Activated CD4-positive, alpha-beta T cell treated with anti-CD3 and anti-CD28 coated beads, Interleukin-2, amount 50 U/mL, for 4 hours (primary cell): ENCODE measurements at places on chromosomes 11 and 22.

GRCh38 chr11:46970913-46971625, 34.5 kb downstream of the CSTPP1 start:
- no peak for DNase-seq

DNA sequence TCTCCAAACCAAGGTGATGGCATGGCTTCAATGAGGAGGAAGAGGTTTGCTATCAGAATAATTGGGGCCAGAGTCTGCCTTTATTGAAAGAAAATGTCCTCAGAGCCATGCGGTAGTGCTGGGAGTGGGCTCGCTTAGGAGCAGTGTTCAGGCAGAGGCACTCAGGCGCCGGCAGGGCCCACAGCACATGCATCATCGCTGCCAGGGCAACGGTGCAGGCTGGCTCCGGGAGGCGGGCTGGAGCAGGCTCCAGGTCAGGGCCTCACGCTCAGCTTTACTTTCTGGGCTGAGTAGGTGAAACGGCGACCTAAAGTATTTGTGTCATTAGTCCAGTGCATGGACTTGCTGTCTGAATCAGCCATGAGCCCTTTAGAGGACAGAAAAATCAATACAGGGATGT, 169.9 kb upstream of the CCDC90B start:
- no peak for DNase-seq

- no peak for DNase-seq
These were observed 18.1 kb upstream of the INCENP start for GRCh38 chr11:62105667-62106191.

DNA sequence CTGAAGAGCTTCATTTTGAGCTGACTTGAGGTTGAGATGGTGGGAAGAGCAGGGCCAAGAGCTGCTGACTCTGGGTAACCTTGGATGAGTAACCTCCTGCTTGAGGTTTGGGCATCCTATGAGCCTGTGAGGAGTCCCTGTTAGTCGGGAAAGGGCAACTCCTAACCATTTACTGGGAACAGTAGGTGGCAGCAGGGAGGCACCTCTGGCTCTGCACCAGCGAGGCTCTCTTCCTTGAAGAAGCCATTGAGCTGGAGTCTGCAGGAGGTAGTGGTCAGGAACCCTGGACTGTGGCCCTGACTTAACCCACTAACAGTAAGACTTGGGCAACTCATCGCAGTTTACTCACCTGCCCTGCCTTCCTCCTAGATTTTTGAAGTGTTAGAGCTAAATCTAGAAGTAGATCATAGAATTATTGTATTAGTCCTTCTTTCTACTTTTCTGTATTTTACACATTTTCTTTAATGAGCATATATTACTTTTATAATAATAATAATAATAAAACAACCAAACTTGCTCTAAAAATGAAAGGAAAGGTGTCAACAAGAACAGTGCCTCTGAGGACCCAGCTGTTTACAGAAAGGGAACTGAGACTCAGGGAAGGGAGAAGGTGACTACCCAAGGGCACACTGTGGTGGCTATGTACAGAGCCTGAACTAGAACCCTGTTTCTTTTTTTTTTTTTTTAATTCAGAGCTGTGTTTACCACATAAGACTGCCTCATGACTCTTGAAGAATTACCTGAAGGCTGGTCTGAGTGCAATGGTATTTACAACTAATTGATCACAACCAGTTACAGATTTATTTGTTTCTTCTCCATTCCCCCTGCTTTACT, 47.5 kb downstream of the MEI1 start:
- peak; percentile 41 for DNase-seq

DNA sequence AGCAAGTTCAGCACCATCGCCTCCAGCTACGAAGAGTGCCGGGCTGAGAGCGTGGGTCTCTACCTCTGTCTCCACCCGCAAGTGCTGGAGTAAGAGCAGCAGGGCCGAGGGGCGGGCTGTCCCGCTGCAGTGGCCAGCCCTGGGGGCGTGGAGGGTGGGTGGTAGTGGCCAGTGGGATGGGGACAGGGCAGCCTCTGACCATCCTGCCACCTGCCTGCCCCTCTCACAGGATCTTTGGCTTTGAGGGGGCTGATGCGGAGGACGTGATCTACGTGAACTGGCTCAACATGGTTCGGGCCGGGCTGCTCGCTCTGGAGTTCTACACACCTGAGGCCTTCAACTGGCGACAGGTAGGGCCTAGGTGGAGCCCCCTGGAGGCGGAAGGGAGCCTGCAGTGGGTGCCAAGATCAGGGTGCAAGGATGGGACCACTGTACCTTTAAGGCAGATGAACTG, 15.0 kb upstream of the BBS1 start:
- no peak for DNase-seq
